Pericardium fibroblast (primary cell): ENCODE measurements at places on chromosomes 13 and 19. TPM values are rescaled to one million over a fixed set of nuclear protein-coding genes. Genes with fewer than 3 reads are reported as not detected.

Gene FBN3
- not detected in 2 replicates for total RNA-seq

Gene CACNG7
- 3.7 and 8.2 TPM in 2 replicates for total RNA-seq

Gene PALM
- total RNA-seq: 140 and 141 TPM in 2 replicates

Gene CLEC4M
- total RNA-seq: not detected in 2 replicates

Gene GAPDHS
- not detected in 2 replicates for total RNA-seq

Gene C19orf73
- total RNA-seq: 3.2 and 12.3 TPM in 2 replicates

Gene GDF15
- total RNA-seq: 28.9 and 61.3 TPM in 2 replicates

Gene PGLYRP1
- total RNA-seq: not detected in 2 replicates

Gene ZNF429
- 3.9 and 6.0 TPM in 2 replicates for total RNA-seq
